ENCODE measurements at places on chromosomes 12 and 14. TPM values are rescaled to one million over a fixed set of nuclear protein-coding genes. Genes with fewer than 3 reads are reported as not detected.

GRCh38 chr12:27305673-27306456, 26.8 kb upstream of the BMAL2 start:
- no peak for DNase-seq

DNA sequence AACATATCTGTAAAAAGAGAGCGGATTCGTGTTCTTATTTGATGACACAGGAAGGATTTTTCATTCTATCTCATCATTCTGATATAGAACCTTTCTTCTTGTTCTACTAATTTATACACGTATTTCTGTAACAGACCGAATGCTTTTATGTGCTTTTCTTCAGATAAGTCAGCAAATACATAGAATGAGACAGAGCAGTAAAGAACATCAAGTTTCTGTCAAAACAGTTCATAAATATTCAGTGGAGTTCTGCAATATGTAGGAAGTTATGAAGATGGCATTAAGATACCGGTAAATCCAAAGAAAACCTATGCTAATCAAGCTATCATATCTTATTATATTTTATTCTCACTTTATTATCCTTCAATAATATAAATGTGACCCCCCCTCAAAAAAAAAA, 280.6 kb downstream of the EGLN3 start:
- no peak for DNase-seq

GRCh38 chr14:104852280-104852663, 12.8 kb upstream of the CEP170B start:
- no peak for DNase-seq

The ACSS3 gene
- 7.5 TPM for total RNA-seq

The MVK gene
- total RNA-seq, result 6.2 TPM

GRCh38 chr12:116323406-116324386, 46.2 kb upstream of the MED13L start:
- no peak for DNase-seq

DNA sequence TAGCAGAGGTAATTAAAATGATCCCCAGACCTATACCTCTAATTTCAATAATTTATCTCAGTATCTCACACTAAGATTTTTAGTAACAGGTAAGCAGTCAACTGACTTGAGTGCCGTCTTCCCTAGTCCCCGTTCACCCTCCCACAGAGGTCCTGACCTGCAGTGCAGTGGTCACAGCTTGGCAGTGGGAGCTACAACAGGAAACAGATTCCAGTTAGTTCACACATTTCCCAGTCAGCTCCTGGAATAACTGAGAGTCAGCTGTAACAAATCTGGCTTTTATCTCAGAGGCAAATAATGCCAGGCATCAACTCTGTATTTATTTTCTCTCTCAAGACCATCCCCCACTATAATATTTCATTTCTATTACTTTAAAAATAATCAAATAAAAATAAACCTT, 308.2 kb downstream of the ATP23 start:
- DNase-seq, result no peak

The SOCS2 gene
- total RNA-seq, result 27.9 TPM

DNA sequence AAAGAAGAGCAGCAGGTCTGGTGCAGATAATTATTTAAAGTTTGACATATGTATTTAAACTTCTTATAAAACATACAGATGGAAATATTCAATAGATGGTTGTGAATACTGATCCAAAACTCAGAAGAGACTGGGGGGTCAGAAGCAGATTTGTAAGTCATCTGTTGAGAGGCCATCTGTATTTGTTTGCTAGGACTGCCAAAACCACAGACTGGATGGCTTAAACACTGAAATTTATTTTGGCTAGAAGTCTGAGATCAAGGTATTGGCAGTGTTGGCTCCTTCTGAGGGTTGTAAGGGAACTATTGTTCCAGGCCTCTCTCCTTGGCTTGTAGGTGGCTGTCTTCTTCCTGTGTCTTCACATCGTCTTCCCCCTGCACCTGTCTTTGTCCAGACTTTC, 153.9 kb downstream of the LRRK2 start:
- no peak for DNase-seq

DNA sequence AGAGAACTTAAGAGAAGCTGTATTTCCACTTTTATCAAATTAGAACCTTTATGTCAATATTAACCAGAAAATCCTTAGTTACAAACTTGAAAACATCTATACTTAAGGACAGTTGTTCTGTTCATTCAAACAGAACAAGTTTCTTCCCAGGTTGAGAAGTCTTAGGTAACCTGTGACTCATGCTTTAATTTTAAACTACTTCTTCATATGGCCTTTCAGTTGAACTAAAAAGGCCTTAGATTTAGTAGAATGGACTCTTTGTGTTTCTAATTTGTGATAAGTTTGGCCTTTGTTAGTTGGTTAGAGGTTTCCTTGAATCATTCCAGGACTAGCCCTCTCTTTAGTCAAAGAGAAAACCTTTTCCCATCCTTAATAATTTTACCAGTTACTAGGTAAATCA, 274.2 kb downstream of the FUT8 start:
- DNase-seq, result no peak

- DNase-seq, result peak; percentile 84
Measured at GRCh38 chr14:61102549-61103466, 121.8 kb downstream of the SLC38A6 start.

The ZNF664 gene
- total RNA-seq, result 69.8 TPM

DNA sequence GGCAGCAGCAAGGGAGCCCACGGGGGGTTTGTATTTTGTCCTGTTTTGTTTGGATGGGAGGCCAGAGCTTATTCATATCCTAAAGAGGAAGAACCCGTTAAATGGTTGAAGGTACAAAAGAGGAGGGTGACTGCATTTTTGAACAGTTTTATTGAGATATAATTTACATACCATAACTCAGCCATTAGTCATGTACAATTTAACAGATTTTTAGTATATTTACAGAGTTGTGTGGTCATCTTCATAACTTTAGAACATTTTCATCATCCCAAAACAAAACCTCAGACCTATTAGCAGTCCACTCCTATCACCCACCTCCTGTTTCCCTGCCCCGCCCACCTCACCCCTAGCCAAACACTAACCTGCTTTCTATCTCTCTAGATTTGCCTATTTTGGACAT, 12.6 kb downstream of the NRDE2 start:
- no peak for DNase-seq

The AVPR1A gene
- total RNA-seq, result 9.3 TPM

- no peak for DNase-seq
Measured at GRCh38 chr12:4938900-4939299, 29.2 kb downstream of the KCNA1 start.

GRCh38 chr14:54902521-54903420, at the start of gene GCH1:
GCH1 (minus strand) TSS chr14:54902826; CDS start chr14:54902663, 163 bp downstream.
- no peak for DNase-seq

GRCh38 chr12:120739821-120740613, 14.4 kb downstream of the ACADS start:
- DNase-seq, result no peak

GRCh38 chr12:9651265-9651729, 18.2 kb upstream of the CLEC2D start:
- DNase-seq, result no peak

GRCh38 chr14:68458840-68459469, 333.9 kb downstream of the ZFP36L1 start:
- no peak for DNase-seq

DNA sequence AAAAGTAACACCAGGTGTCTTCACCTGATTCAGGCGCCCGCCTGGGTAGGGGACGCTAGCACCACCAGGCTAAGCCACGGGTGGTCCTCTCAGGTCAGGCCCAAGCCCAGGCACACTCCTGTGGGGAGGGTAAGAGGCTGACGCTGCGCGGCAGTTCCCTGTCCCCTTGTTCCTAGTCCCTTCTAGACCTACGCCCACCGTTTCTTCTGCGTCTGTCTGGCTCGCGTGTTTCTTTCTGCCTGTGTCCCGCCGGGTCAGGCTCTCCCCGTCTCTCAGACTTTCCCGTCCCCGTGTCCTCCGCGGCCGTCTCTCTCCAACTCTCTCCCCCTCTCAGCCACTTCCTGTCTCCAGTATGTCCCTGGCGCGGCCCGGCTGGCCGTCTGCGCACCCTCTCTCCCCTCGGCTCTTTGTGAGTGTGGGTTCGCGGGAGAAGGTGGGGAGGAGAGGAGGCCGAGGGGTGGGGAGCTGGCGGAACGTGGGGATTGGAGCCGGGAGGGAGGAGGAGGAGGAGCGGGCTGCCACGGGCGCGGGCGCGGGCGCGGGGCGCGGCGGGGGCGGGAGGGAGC, 3.1 kb upstream of the TNS2 start:
- DNase-seq, result peak; percentile 98

DNA sequence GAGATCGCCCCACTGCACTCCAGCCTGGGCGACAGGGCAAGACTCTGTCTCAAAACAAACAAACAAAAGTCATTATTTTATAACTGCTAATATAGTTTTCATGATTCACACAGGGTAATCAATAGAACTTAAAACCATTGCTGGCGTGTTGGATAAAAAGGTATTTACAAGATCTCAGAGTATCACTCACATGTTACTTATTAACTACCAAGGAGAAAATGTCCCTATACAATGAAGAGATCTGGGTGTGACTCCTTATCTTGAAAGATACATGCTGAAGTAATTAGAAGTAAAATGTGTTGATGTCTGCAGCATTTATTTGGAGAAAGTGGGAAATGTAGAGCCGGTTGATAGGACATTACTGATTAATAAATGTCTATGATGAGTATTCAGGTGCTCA, 57.3 kb upstream of the PIK3C2G start:
- no peak for DNase-seq

DNA sequence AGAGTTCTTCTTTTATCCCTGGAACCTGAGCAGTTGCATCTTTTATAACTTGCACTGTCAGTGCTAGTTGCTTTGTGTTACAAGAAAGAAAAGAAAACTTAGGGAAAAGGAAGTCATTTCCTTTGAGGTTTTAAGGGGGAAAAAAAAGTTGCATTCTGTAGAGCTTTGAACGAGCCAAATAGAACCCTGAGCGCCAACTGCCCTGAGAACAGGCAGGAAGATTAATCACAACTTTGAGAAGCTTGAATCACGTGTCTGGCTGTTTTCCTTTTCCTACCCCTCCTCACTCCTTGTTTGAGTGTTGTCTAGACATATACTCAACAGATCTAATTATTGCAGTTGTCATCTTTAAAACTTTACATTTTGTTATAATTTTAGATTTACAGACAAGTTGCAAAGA, 12.5 kb downstream of the PCNX1 start:
- no peak for DNase-seq

DNA sequence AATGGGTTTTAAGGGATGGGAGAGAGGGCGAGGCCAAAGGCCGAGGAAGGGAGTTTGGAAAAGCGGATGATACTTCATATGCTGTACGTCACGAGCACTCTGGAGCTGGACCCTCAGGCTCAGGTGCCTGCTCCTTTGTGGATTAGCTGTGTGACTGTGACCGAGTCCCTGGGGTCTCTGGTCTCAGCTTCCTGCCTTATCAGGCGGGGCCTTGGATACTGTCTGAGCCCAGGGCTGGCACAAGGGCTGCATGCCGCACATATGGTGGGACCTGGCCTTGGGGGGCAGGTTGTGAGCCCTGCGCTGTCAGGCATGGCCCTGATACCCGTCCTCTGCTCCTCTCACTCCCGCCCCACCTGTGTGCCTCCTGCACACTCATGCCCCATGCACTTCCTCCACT, 95.3 kb downstream of the ADGRD1 start:
- DNase-seq, result no peak

GRCh38 chr12:95908573-95908972, 33.8 kb downstream of the CCDC38 start:
- DNase-seq, result no peak
